ENCODE measurements at places on chromosomes 6 and 20. TPM values are rescaled to one million over a fixed set of nuclear protein-coding genes. Genes with fewer than 3 reads are reported as not detected.

Gene HAO1
- not detected for total RNA-seq

Gene CLDN20
- not detected for total RNA-seq

Gene ADGRB3
- total RNA-seq = 2.3 TPM

Gene PDYN
- not detected for total RNA-seq

Gene MEP1A
- total RNA-seq = 0.41 TPM

Gene TRERF1
- total RNA-seq = 5.6 TPM

Gene OPN5
- not detected for total RNA-seq

Gene BYSL
- total RNA-seq = 8.9 TPM

Gene TDRD6
- 0.47 TPM for total RNA-seq

GRCh38 chr6:67358241-67358640, 1276.8 kb upstream of the ADGRB3 start:
- no peak for DNase-seq

GRCh38 chr20:59120491-59120890, 43.1 kb upstream of the ZNF831 start:
- DNase-seq = no peak

DNA sequence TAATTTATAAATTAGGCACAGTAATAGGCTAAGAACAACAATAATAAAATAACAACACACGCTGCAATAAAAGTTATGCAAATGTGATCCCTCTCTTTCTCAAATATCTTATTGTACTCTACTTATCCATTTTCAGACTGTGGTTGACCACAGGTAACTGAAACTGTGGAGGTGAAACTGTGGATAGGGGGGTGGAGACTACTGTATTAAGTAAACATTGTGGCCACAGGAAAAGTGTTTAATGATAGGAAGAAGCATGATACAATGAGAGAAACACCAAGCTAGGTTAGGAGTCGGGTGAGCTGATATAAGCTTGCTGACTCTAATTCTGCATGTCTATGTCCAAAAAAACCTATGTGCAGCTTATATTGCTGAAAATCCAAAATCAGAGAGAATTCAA, 23.0 kb downstream of the NHLRC1 start:
- no peak for DNase-seq

DNA sequence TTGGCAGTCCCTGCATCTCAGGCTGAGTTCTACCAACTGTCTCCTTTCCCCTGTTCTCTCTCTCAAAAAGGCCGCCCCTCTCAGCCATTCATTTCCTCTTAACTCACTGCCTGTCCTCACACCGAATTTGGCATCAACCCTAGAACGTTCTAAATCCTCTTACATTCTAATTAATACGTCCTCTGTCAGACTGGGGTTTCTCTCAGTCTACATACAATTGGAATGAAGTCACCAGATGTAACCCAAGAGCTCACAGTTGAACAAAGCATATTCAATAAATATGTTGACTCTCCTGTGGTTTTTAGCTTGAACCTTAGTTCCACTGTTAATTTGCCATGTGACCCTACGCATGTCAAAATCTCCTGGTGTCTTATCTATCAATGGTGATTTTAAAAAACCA, 269.6 kb downstream of the CLIC5 start:
- DNase-seq = no peak

- no peak for DNase-seq
Observed at GRCh38 chr6:125577124-125577662, 172.2 kb upstream of the HEY2 start.

DNA sequence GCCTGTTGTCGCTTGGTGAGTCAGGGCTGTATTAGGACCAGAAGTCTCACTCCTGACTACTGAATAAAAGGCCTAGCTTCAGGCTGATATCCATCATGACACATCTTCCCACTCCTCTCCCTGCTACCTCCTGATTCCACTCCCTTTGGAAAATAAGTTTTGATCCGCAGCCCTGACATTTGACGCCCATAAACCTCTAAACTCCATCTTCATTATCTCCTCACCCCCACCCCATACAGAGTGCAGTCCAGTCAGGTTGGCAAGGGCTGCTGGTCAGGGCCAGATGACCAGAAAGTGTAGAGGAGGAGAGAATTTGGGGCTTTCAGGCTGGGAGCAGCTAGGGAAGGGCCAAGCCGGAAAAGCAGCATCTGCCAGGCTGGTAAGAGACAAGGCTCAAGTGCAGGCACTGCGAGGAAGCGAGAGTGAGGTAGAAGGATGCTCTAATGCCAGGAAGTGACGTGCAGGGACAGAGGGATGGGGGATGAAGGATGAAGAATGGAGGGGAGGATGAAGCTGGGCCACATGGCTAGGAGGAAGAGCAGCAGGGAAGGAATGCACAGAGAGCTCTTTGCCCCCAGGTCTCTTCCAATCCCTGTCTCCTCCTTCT, 1.2 kb downstream of the GGT7 start:
- no peak for DNase-seq

GRCh38 chr6:12275107-12275506, 15.1 kb upstream of the EDN1 start:
- no peak for DNase-seq

- DNase-seq = no peak
Observed at GRCh38 chr6:29651413-29652197, 5.3 kb upstream of the MOG start.

DNA sequence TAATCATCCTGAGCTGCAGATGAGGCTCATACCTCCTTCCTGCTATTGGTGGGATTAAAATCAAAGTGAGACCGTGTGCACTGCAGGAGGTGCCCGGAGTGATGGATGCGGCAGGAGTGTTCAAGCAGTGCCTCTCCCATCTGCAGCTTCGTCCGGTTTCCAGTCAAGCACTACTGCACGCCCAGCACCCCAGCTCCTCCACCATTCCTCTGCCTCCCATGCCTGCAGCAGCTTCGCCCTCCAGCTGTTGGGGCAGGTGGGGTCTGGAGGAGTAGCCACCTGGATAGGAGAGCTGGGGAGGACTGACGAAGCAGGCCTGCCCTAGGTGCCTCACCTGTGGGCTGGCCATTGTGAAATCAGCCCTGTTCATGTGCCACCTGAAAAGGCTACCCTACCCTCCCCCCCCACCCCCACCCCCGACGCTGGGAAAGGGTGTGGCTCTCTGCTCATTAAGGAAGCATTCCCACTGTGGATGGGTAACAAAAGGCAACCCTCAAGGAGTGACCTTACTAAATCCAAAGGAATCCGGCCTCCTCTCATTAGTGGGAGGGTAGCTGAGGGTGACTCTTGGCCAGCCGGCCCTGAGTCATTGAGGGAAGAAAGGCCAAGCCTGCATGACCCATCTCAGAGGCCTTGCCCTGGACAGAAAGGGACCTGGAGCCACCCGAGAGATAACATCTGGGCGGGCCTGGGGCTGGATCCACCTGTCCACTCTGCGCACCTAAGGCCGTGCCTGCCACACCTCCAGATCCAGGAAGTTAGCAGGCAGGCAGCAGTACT, 115.9 kb upstream of the ARMC2 start:
- no peak for DNase-seq

DNA sequence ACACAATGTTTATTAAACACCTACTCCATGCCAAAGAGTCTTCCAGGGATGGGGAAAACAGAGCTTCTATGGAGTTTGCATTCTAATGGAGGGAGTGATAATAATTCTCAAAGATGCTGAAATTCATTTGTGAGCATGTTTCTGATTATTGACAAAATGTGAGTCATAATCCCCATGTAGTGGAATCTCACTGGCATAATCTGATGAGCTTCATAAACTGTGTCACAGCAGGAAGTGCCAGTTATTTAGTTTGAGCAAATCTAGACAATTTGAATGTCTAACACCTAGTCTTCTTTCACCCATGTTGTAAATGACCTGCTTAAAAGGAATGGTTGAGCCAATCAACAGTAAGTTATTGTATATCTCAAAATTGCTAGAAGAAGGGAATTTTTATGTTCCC, 95.1 kb downstream of the KCNQ5 start:
- DNase-seq = no peak

DNA sequence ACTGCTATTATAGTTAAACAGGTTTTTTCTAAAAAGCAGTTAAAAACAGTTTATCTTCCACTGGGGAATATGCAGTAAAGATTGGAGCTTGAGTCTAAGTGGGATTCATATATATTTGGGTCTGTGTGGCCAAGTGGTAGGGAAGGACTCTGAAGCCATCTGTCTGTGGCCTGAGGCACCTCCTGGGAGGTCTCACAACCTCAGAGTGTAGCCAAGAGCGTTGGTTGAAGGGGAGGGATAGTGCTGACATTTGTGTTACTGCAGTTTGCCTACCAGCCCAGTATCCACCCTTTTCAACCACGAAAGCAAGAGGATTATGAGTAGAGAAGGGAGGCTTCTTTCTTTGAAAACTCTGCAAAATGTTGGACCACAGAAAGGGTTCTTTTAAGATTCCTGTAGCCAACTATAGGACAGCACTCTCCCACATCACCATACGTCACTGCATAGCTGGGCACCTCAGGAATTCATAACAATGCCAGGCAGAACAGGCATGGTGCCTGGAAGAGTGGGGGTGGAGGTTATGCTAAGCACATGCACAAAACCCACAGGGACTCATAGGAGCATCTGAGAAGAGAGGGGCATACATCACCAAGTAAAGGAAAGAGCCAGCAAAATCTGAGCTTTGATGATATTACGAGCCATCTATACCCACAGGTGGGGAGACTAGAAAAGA, 90.5 kb upstream of the HEY2 start:
- DNase-seq = no peak

DNA sequence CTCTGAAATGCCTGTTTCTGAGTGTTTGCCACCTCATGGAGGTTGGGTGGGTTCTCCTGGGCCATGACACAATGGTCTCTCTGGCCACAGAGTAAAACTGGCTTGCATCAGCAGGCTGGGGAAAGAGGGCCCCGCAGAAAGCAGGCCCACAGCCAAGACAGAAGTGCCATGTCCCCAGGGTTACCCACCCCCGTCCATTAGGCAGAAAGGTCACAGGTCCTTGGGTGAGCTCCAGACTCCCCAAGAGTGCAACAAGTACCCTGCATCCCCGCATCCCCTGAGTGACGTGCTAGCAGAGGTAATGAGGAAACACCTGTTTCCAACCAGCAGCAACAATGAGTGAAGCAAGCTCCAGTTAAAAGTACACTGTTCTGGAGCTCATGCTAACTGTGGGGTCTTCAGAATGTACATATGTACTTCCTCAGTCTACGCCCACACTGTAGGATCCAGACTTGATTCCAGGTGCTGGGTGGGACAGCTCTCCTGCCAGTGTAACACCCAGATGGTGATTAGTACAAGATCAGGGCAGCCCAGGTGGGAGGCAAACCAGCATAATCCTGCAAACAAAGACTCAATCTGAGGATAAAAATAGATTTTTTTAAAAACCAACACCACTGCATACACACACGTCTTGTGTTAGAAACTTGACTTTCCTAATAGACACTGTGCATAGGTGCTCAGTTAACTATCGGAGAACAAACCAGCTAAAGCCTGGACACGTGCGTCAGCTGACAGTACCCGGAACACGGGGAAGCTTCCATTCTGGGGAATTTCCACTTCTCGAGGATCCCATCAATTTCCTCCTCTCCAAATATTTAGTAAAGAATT, 31.5 kb downstream of the RRBP1 start:
- DNase-seq = no peak

DNA sequence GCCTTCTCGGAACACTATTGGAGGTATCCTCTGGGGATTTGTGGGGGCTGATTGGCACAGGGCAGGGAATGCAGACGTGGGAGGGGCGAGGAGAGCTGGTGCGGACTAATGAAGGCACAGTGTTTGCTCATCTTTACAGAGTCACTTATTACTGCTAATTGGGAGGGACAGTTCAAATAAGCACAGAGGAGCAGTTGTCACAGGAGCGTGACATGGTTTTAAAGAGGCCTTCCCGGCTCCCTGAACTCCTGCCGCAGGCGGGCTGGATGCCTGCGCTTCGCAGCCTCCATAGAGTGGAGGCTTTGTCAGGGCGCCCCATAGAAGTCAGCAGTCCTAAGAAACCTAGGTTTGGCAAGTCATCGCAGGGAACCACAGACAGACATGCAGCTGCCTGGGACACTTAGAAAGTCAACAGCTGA, 149.6 kb downstream of the LINC00237 start:
- no peak for DNase-seq

- DNase-seq = no peak
Observed at GRCh38 chr6:52558266-52559000, 18.4 kb downstream of the TRAM2 start.

- DNase-seq = no peak
Observed at GRCh38 chr20:34066476-34067090, 45.5 kb downstream of the EIF2S2 start.

GRCh38 chr6:34018961-34019606, 126.8 kb downstream of the GRM4 start:
- DNase-seq = peak; percentile 10

- no peak for DNase-seq
Observed at GRCh38 chr6:92124200-92124651, 1295.1 kb downstream of the EPHA7 start.

- no peak for DNase-seq
Observed at GRCh38 chr6:29603930-29604329, 19.0 kb downstream of the OR2H2 start.

DNA sequence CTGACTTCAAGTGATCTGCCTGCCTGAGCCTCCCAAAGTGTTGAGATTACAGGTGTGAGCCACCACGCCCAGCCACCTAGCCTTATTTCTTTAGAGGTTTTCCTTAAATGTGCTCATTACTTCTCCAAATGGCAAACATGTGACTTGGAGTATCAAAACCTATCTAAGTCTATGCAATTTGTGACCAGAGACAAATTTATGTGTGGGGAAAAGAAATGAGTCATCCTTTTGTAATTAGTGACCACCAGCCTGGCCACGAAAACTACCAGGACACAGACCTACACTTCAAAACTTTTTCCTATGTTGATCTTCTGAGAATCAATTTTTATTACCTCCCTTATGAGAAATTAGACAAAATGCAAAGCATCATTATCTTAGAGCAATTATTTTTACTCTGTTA, 64.6 kb upstream of the OGFRL1 start:
- DNase-seq = no peak

- DNase-seq = no peak
Observed at GRCh38 chr6:119523556-119523955, 174.0 kb upstream of the MAN1A1 start.

- DNase-seq = no peak
Observed at GRCh38 chr20:52965380-52965779, 6.8 kb upstream of the TSHZ2 start.

GRCh38 chr20:5705827-5706226, 44.4 kb upstream of the SHLD1 start:
- DNase-seq = no peak

- DNase-seq = no peak
Observed at GRCh38 chr20:37323985-37324384, 22.0 kb upstream of the SRC start.

DNA sequence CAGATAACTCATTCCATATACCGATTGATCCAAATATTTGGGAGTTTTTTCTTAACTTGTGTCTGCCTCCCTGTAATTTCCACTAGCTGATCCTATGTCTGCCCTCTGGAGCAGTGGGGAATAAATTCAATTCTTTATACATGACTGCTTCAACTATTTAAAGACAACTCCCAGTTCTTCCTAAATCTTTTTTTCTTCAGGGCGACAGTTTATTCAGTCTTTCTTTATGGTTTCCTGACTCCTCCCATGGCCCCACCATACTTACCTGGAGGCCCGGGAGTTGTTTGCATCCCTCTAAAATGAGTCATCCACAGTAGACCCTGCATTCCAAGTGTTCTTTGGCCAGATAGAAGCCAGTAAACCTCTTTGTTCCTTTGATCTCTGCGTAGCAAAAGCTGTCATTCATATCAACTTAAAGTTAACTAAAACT, 73.6 kb downstream of the LCA5 start:
- no peak for DNase-seq

GRCh38 chr6:124577734-124578281, 384.4 kb upstream of the RNF217 start:
- DNase-seq = no peak
